ENCODE measurements at places on chromosomes 11 and 22.

GRCh38 chr22:41822317-41823057 is 10.4 kb upstream of the SREBF2 start:
- DNase-seq: no peak

DNA sequence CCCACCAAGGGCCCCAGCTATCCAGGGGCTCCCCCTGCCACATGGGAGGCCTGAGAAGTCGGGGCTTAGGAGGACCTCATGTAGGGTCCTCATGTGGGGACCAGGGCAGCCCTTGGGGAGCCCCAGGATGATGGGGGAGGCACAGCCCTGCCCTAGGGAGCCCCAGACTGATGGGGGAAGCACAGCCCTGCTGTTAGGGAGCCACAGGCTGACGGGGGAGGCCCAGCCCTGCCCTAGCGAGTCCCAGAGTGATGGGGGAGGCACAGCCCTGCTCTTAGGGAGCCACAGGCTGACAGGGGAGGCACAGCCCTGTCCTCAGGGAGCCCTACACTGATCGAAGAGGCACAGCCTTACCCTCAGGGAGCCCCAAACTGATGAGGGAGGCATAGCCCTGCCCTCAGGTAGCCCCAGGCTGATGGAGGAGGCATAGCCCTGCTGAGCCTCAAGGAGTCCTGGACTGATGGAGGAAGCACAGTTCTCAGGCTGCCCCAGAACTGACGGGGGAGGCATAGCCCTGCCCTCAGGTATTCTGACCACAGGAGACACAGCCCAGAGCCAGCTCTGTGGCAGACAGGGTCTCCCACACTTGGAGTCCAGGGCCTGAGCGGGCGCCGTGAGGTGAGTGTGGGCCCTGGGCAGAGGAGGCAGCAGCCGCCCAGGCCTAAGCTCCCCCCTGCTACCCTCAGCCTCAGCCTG is 10.8 kb downstream of the PRR33 start:
- no peak for DNase-seq

DNA sequence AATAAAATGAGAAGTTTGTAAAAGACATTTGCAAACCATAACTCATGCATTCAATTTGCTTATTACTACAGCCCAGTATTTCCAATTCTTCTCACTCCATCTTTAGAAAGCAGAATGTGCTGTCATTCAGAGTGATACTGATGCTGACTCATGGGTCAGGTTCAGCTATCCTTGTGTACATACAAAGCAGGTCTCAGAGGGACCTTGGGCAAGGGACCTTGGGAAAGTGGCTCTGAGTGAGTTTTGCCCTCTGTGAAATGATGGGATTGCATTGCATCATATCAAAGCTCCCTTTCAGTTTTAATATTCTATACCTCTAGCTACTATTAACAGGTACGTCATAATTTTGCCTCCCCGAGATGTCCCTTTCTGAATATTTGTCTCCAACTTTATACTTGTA is 848.7 kb downstream of the OPCML start:
- DNase-seq: no peak

GRCh38 chr11:125773516-125773915 is 5.1 kb downstream of the PATE2 start:
- DNase-seq: no peak

DNA sequence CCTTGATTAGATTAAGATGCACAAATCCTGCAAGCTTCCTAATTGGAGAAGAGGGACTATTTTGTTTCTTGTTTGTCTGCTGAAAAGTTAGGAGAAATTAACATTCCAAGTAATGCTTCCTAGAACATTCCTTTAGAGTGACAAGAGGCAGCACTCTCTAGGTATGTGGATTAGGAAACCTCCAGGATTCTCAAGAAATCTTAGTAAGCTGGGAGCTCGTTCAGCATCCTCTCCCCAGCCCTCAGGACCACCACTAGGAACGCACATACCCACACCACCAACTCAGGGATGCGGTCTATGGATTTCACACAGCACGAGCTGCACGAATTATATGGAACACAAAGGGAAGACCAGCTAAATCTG is 52.9 kb downstream of the NCAPD3 start:
- no peak for DNase-seq

GRCh38 chr11:47107744-47108143 is 68.9 kb downstream of the ARFGAP2 start:
- no peak for DNase-seq

GRCh38 chr11:110587972-110588371 is 124.3 kb downstream of the ARHGAP20 start:
- no peak for DNase-seq

DNA sequence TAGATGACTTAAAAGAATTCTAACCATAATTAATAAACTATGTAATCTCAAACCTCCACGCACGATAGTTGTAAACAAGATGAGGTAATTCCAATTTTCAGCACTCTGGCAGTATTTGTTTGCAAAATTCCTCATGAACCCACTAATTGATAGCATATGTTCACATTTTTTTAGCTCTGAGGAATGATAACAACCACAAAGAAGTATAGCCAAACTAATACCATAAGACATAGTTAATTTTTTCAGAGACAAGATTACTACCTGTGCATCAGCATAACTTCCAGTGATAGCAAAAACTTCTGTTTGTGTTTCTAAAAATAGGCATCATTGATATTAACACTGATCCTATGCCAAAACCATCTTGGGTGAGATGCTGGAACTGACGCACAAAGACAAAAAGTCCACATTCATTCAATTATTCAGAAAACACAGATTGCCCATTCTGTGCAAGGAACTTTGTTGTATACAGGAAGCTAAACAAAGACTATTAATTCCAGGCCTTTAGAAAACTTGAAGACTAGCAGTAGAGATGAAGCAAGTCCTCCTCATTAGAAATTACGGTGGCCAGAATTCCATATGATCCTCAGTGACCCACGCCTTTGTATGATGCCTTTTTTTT is 57.7 kb downstream of the PDGFD start:
- no peak for DNase-seq

DNA sequence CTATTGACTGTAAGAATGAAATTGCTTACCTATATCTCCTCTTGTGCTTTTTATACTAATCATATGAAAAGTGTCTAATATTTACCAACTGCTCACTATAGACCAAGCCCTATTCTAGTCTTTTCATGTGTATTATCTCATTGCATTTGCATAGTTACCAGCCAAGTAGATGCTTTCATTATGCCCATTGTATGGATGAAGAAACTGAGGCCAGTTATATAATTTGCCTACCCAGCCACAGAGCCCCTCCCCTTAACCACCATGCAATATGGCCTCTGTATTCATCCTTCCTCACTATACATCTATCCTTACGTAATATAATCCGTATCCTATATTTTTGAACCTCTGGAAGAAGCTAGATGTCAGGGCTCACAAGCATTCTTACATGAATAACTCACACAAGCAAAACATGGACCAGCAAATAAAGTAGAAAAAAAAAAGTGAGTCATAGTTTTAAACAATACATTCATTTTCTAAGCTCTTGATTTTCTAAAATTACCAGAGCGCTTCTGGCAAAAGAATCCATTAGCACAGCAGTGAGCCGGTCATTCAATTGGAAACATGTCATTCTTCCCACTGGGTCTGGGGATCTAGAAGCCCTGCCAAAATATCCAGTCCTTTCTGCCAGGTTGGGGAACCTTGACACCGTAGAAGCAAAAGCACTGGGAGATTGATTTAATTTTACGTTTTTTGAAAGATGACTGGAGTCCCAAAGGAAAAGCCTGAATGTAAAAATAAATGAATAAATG is 80.0 kb downstream of the C11orf91 start:
- DNase-seq: peak; percentile 24

GRCh38 chr11:114774599-114775361 is 96.5 kb downstream of the NXPE2 start:
- peak; percentile 90 for DNase-seq

DNA sequence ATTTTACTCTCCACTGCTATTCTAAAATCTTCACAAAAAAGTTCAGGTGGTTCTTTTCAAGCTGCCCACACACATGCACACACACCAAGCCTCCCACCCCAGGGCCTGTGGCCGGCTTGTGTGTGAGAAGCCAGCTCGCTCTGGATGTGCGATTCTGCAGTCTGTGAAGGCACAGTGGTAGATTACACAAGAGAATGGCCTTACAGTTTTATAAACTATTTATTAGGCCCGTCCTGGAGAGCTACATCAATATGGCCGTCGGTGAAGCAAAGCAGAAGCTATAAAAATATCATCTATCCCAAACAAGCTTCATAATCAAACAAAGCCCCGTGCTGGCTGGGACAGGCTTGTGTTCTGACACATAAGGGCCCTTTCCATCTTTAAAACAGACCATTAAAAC is 240.5 kb downstream of the OPCML start:
- no peak for DNase-seq

- no peak for DNase-seq
These were observed 12.7 kb downstream of the DUSP8 start for GRCh38 chr11:1559111-1559951.

DNA sequence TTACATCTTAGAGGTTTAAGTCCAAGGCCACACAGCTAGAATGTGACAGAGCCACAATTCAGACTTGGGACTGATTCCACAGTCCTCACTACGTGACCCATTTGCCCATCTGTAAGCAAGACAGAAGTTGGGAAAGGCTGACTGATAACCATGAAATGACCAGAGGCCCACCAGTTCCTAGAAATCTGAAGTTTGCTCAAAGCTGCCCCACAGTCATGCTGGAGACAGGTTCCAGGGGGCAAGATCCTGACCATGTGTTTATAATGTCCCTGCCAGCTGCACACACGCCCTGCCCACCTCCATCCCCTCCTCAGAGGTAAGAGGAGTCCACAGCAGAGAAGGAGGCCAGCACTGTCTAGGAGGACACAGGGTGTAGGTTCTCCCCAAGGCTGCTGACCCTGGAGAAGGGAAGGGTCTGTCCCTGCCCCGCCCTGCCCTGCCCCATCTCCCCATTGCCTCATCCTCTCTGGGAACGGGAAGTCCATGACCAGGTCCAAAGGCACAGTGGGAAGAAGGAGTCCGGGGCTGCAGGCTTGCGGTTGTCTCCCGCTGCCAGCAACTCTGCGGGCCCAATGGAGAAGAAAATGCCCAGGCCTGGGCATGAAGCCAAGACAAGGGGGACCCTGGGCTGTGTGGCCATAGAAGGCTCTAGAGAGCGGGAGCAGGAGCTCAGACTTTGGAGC is 11.9 kb upstream of the OAF start:
- no peak for DNase-seq

All from retina (tissue), 1 donor.